Fibroblast of skin of right quadriceps (primary cell): ENCODE measurements at places on chromosomes 2 and 18.

DNA sequence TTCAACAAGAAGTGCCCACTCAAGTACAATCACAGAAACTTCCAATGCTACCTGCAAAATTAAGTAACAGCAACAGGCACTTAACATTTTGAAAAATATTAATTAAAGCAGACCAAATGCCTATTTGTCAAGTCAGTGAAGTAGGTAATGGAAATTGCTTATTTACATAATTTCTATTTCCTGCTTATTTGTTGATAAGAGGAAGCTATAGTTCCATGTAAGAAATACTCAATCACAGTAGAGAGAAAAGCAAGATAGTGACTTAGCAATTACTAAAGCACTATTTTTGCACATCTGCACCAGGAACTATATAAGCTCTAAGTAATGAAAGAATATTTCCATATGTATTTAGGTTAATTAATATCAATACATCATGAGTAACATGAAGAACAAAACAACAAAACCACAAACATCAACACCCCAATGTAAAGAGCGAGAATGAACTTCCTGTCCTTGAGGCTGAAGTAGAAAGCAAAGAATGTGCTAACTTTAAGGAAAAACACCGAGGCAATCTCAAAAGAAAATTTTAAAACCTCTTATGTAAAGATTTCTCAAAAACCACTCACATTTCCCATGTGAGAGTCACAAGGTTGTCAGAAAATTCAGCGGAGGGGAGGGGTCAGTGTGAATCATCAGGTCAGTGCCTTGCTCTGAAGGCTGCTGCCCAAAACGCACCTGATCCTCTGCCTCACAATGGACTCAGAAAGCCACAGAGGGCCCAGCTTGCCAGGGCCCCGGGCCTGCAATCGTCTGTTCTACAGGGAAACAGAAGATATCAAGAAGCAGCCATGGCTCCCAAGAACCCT lies 12.5 kb downstream of the NPC1 start:
- DNase-seq, result peak; percentile 31

- DNase-seq, result no peak
These were observed 59.7 kb upstream of the SPOPL start for GRCh38 chr2:138441916-138442315.

GRCh38 chr2:720842-721241 lies 43.6 kb upstream of the TMEM18 start:
- no peak for DNase-seq

DNA sequence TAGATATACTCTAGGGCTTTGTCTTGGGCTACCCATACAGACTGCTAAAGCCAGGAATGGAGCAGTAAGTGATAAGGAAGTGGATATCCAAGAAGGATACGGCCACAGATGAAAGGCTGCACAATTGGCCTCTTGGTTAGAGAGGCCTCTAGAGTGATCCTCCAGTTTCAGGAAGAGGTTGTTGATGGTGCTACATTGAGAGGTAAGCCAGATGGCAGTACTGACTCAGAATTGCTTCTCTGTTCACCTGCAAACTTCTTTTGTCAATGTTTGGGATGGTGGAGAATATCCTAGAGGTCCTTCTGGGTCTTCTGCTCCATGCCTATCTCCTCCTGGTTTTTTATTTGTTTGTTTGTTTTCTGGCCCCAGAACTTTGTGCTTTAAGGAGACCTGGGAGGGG lies 226.8 kb upstream of the LRRTM1 start:
- DNase-seq, result no peak

DNA sequence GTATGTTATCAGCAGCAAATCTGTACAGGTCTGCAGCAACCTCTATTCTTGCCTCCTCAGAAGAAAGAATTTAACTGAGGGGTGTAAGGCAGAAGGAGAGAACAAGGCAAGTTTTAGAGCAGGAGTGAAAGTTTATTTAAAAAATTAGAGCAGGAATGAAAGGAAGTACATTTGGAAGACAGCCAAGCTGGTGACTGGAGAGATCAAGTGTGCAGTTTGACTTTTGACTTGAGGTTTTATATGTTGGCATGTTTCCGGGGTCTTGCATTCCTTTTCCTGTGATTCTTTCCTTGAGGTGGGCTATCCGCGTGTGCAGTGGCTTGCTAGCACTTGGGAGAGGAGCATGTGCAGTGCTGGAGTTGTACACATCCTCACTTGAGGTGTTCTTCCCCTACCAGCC lies 16.5 kb upstream of the CERS6 start:
- peak; percentile 25 for DNase-seq

GRCh38 chr2:85902496-85902895 lies 13.7 kb upstream of the ST3GAL5 start:
- peak; percentile 86 for DNase-seq

DNA sequence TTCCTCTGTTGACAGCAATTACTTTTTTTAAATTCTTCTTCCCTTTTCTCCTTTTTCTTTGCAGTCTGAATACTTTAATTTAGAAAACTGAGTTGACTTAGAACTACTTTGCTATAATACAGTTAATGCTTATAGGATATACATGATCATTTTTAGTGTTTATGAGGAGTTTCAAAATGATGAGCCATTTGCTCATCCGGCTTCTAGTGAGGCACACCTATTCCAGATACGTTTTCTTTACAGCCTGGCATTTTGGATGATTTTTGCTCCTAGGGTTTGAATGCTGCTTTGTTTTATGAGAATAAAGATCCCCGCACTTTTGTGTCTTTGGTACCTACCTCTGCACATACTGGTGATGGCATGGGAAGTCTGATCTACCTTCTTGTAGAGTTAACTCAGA lies 52.8 kb downstream of the EIF5B start:
- no peak for DNase-seq

DNA sequence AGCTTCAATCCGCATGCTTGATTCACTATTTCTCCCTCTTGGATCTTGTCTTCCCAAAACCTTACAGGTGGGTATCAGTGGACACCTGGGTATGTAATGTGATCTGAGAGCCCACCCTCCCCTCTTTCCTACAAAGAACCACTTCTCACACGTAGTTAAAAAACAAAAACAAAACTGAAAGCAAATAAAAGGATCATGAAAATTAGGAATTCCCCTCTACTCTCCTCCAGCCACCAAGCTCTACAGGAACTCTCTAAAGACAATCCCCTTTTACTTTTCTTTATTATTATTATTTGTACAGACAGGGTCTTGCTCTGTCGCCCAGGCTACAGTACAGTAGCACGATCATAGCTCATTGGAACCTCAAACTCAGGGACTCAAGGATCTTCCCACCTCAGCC lies 40.8 kb upstream of the MYO1B start:
- DNase-seq, result no peak

GRCh38 chr18:33404244-33404873 lies 36.2 kb downstream of the CCDC178 start:
- no peak for DNase-seq

DNA sequence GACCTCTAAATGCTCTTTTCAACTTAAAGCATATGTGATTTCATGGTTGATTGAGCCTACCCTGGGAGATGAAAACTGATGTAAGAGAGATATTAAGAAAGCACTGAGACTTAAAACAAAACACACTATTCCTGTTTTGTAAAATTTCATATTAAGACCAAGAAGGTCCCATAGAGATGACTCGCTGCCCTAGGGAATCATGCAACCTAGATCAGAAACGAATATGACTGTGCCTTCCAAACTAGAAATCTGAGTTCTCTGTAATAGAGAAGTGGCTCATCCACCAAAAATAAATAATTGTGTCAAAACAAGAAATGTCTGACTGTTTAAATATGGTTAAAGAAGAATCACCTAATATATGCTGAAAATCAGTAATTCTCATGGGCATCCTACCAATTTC lies 776.8 kb upstream of the SOX11 start:
- DNase-seq, result no peak

DNA sequence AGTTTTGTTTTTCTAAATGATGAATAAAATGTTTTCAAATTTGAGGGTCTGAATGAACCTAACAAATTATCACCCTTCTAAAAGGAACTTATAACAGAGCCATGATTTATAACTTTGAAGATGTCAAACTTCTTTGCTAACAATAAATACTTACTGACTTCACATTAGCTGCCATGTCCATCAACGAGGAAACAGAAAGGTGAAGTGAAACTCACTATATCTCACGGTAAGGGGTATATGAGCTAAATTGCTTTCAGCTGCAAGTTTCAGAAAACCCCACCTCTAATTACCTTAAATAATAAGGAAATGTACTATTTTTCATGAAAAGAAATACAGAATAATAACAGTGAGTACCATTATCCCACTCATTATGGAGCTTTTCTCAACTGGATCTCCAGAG lies 350.8 kb upstream of the NT5C1B start:
- no peak for DNase-seq

DNA sequence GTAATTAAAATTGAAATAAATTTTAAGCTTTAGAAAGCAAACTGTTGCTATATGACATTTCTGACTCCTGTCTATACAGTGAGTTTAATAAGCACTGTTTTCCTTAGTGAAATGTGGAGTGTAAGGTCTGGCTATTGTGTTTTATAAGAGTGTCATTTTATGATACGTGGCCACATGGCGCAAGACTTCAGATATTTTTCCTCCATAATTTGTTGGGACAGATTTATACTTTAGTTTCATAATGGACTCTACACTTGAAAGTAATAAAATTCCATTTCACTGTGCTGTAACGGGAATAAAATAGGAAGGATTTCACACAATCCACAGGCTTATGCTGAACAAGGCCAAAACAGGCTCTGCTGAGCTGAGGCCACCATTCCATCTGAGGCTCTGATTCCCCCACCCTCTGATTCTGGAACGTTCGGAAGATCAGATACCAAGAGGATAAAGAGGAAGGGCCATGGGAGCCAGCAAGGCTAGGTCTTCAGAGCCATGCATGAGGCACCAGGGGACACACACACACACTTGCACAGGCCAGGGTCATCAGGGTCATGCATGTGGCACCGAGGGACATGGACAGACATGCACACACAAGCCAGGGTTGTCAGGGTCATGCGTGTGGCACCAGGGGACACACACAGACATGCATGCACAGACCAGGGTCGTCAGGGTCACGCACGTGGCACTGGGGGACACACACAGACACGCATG lies 35.6 kb downstream of the HDAC4 start:
- DNase-seq, result no peak

GRCh38 chr2:38591152-38591551 lies 11.6 kb downstream of the HNRNPLL start:
- DNase-seq, result no peak

DNA sequence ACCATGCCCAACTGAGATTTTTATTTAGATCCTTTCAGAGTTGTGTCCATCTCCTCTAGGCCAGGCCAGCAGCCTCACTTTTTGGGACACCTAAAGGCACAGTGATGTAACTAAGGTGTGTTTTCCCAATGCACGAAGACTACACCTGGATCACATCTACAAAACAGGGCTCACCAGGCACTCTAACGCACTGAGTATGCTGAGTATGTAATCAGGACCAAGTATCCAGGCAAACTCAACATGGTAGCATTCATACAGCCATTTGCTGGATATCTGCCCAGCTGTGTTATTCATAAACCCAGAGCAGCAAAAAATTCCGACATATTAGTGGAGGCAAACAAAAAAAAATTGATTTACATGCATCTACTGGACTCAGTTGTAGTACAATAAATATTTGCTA lies 33.8 kb downstream of the LPIN2 start:
- DNase-seq, result peak; percentile 85

GRCh38 chr2:57891086-57891712 lies 155.4 kb upstream of the VRK2 start:
- peak; percentile 73 for DNase-seq

- no peak for DNase-seq
These were observed 56.9 kb downstream of the MFSD6 start for GRCh38 chr2:190465060-190465459.

- peak; percentile 54 for DNase-seq
These were observed 97.0 kb downstream of the RNF144A start for GRCh38 chr2:7014174-7014640.

DNA sequence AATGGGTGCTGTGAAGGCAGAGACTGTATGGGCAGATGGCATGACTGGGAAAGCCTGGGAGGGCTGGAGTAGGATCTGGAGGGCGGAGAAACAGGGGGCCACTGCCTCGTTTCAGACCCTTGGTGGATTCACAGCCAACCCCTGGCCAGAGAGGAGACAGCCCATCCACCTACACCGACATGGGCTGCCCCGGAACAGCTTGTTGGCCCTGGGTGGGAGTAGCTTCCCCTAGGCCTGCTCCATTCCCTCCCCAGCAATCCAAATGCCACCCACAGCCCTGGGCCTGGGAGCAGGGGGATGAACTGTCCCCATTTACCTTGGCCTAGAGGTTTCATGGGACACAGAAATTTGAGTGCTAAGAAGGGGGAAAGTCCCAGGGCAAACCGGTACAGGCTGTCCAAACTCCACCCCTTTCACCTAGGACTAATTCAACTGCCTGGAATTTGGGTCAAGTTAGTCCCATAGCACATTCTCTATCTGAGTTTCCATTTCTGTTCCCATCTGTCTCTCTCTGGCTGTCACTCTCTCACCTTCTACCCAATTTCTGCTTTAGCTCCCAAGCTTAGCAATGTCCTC lies 37.0 kb downstream of the LBH start:
- no peak for DNase-seq

DNA sequence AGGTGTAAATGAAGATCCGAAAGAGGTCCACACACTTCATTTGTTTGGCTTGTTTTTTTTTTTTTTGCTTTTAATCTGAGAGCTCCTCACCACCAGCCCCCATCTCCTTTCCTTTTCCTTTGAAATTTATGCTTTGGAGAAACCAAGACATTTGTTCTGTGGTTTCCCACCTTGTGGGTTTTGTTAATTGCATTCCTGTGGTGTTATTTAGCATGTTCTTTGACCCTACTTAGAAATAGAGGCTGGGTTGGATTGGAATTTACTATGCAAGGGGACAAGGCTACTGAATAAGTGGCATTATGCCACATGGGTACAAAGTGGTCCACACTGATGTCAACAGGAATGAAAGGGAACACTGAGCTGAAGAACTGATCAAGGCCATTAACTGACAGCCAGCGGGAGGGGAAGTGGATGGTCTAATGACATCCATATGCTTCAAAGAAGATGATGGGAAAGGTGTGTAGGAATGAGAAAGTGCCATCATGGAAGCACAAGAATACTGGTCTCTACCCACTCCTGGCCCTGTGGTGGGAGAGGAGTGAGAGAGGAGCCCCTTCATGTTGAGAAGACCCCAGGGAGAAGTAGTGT lies 8.9 kb downstream of the CCL20 start:
- peak; percentile 62 for DNase-seq

GRCh38 chr2:196587739-196588138 lies 51.8 kb upstream of the CCDC150 start:
- no peak for DNase-seq

- DNase-seq, result no peak
These were observed 394.3 kb upstream of the ETAA1 start for GRCh38 chr2:67002618-67003371.

DNA sequence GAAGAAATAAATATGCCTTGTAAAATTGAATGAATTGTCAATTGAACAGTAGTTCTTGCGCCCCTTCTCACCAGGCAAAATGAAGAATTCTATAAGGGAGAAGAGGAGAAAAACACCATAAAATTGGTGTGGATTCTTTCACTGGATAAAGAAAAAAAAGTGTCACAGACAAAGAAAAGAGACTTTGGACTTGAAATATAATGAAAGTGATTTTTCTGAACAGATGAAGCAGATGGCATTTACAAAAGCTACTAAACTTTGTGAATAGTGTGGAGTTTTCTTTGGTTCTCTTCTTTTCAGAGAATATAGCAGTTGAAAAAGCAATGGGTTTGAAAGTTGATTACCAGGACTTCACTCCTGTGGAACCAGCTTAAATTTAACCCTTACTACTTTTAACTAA lies 945.7 kb downstream of the DSC3 start:
- DNase-seq, result no peak
